Islet precursor cell (in vitro differentiated cells): ENCODE measurements at places on chromosomes 5 and 9.

- no peak for DNase-seq
Observed at GRCh38 chr9:108088916-108089315, 599.3 kb upstream of the KLF4 start.

DNA sequence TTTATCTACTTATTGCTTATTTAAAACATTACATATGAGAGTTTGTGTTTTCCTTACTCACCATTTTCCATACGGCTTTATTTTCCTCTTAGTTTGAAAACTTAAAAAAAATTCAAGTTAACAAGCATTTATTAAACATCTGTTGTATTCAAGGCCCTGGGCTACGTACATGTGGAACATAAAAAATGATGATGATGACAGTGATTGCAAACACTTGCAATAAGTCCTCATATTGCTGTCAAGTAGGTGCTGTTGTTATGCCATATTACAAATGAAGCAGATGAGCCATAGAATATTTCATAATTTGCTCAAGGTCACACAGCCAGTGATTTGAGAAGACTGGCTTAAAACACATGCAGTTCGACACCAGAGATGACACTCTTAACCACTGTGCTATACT is 180.6 kb downstream of the COMMD10 start:
- DNase-seq, result no peak

GRCh38 chr9:82808478-82808877 is 254.5 kb downstream of the RASEF start:
- peak; percentile 58 for DNase-seq

DNA sequence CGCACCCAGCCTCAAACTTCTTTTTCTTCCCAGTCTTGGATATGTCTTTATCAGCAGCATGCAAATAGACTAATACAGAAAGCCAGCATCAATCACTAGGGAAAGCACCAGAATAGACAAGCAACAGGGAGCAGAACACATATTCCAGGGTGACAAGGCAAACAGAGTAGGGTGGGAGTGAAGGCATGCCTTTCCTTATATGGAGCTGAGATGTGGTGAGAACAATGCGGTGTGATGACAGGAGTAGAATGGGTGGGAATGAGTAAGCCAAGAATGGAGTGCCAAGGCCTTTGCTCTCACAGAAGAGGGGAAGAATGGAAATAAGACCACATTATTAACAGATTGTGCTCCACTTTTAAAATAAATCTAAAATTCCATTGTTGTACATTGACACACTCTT is 115.6 kb downstream of the CETN3 start:
- peak; percentile 77 for DNase-seq

GRCh38 chr5:66039701-66040100 is 104.4 kb upstream of the SREK1 start:
- no peak for DNase-seq

DNA sequence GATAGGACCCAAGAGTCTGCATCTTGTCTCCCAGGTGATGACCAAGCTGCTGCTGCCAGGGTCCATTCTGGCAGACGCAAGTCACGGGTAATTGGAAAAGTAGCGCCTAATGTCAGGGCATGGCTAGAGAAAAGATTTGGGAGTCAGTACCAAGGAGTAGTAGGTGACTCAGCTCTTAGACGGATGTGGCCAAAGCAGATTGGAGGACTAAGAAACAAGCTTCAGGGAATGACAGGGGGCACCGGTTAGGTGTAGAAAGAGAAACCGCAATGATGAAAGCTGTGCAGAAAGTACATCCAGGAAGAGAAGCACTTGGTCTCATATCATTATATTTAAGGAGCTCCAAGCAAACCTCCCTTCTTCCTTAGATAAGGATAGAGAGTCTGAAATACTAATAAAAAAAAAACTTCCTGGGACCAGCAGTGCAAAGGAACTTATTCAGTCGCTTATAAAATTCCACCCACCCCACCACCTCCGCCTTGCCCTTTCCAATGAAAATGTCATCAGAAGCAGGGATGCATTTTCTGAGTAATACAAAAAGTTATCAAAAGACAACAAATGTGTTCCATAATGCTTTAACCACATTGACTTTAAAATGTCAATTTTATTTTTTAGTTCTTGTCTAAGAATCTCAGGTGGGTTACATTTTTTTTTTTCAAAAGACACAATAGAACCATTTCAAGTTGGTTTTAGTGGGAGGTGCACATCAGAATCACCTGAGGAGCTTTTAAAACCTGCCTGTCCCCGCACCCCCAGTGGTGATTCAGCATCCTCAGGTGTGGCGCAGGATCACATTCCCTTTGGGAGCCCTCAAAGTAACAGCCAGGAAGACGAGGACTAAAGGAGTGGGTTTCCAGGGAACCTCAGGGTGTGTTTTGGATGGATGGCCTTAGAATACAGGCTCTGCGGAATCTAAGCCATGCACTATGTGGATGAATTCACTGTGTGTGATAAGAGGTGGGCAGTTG is 31.2 kb downstream of the PTPN3 start:
- peak; percentile 22 for DNase-seq

GRCh38 chr5:167934551-167934971 is 356.9 kb upstream of the WWC1 start:
- peak; percentile 64 for DNase-seq

- no peak for DNase-seq
Observed at GRCh38 chr9:135729480-135729879, 27.5 kb downstream of the KCNT1 start.

- DNase-seq, result no peak
Observed at GRCh38 chr9:117546894-117547678, 132.2 kb upstream of the ASTN2 start.

DNA sequence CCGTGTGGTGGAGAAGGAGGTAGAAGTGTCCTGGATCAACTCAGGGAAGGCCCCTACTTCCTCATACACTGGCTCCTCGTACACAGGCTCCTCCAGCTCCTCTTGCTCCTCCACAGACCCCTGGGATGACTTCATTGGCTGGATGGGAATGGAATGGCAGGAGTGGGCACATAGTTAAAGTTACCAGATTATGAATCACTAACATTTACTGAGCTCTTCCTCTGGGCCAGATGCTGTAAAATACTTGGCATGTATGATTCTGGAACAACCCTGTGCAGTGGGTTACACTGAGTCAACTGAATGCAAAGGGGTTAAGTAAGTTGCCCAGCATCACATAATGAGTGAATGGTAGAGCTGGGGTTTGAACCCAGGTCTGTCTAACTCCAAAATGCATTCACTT is 3.1 kb upstream of the FCHSD1 start:
- DNase-seq, result no peak

- DNase-seq, result no peak
Observed at GRCh38 chr5:141039517-141039916, 11.7 kb upstream of the PCDHB1 start.

DNA sequence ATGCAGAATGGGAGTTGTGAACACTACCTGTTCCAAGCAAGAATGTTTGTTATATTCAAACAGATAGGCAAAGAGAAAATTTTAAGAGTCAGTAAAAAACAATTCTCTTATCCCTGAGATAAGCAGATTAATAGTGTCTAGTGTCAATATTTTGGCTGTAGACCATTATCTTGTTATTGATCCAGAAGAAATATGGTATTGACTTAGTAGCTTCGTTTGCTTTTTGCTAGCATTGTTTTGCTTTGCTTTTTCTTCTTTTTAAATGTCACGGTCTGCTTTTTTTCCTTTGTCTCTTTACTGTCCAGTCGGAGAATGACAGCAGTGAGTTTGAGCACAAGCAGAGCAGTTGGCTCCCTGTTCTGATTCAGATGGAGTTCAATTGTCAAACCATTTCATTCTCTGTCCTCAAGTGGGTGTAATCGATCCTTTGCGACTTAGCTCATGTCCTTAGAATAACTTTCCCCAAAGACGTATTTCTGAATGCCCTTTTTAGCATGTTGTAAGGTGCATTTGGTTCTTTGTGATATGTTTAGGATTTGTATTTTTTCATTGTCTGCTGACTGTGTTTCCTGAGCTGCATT is 29.3 kb downstream of the FUBP3 start:
- DNase-seq, result no peak

DNA sequence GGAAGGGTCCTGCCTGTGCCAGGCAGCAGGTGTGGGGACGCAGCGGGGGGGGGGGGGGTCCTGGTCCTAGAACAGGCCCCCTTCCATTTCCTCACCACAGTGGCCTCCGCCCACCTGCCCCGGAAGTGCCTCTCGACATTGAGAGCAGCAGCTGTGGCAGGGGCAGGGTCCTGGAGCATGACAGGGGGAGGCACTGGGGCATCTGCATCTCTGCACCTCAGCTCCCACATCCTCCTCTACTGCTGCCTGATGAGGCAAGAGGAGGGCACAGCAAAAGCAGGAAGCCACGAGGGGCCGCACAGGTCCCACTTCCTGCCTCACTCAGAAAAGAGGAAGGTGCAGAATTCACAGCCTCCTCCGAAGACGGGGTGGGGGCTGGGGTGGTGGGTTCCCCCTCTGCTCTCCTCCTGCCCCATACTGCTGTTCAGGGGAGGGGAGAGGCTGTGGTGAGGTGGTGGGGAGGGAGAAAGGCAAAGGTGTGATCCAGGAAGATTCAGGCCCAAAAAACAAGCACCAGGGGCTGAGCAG is 14.8 kb downstream of the AKNA start:
- peak; percentile 48 for DNase-seq

GRCh38 chr5:57231607-57232006 is 57.7 kb downstream of the GPBP1 start:
- DNase-seq, result no peak

GRCh38 chr5:102670224-102670836 is 84.8 kb upstream of the PAM start:
- peak; percentile 68 for DNase-seq

DNA sequence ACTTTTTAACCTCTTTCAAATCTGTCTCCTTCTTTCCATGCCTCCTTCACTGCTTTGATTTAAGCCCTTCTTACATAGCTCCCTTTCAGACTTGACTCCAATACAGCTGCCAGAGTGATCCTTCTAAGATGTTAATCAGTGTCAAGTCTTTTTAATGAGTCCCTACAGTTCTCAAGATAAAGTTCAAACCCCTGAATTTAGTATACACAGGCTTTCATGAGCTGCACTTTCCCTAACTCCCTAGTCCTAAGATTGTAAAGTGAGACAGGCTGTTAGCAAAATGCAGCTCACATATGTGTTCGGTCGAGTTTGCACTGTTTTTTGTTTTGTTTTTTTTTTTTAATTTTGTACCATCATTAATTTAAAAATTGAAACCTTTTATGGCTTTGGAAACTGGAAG is 190.4 kb upstream of the VCAN start:
- DNase-seq, result no peak

DNA sequence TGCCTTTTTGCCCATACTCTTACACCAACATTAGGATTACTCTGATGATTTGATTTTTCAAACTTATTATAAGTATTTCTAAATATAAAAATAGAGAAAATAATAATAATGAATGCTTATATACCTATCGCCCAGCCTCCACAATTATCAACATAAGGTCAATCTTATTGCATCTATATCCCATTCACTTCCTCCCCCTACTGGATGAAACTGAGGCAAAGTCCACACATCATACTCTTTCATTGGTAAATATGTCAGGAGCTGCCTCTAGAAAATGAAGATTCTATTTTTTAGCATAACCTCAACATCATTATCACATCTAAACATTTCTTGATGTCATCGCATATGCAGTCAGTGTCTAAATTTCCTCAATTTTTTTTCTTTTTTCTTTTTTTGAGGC is 44.3 kb downstream of the SH3RF2 start:
- no peak for DNase-seq

- no peak for DNase-seq
Observed at GRCh38 chr5:138829341-138829740, 45.8 kb downstream of the LRRTM2 start.

GRCh38 chr5:115079924-115080623 is 89.6 kb downstream of the TRIM36 start:
- DNase-seq, result no peak

DNA sequence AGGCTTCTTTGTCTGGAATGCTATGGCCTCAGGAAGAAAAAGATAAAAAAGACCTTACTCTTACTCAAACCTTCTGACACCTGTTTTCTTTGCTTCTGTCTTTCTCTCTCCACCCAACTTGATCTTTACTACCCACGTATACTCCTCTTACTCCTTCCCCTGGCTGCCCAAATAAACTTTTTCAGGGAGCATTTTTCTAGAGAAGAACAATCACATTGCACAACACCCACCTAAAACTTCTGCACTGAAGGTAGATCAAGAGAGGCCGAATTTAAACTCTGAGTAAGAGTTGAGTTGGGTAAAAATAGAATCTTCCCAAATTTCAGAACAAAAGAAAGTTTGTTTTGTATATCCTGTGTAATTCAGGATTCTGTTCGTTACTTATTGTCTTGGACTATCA is 3.9 kb downstream of the TEX48 start:
- no peak for DNase-seq

- no peak for DNase-seq
Observed at GRCh38 chr5:9653061-9653460, 22.9 kb upstream of the TAS2R1 start.

DNA sequence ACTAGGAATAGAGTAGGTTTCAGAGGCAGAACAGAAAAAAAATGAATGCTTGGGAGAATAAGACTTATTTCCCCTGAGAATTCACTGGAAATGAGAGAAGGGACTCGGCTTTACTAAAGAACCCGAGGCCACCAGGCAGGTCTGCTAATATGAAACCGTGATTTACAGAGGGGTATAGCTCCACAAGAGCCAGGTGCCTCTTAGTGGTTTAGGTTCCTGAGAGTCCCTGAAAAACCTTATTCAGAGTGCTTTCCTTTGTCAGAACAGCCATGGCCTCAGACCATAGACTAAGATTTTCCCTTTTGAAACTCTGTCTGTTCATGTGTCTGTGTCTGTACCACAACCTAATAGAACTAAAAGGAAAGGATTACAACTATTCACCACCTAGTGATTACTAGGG is 35.9 kb upstream of the PUM3 start:
- no peak for DNase-seq

DNA sequence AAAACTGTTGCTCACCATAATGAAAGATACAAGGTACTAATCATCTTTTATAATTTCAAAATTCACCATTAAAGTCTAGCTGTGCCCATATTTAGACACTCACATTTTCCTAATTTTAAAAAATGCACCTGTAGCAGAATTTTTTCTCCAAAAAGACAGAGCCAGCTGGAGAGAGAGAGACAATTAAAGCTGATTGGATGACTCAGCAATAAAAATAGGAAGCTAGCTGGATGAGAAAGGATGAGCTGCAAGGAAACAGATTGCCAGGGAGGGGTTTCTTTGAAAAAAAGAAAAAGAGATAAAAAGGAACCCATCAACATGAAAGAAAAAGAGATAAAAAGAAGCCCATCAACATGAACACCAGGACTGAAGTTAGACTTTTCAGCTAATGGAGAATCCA is 73.8 kb downstream of the HCN1 start:
- no peak for DNase-seq

GRCh38 chr5:162514116-162514515 is 446.5 kb downstream of the GABRG2 start:
- DNase-seq, result no peak

- DNase-seq, result no peak
Observed at GRCh38 chr5:124905256-124906130, 159.1 kb upstream of the ZNF608 start.
